NCI-H2029 treated with DMSO at 0.1 percent for 48 hours (cell line): ENCODE measurements at places on chromosomes 1 and 21.

DNA sequence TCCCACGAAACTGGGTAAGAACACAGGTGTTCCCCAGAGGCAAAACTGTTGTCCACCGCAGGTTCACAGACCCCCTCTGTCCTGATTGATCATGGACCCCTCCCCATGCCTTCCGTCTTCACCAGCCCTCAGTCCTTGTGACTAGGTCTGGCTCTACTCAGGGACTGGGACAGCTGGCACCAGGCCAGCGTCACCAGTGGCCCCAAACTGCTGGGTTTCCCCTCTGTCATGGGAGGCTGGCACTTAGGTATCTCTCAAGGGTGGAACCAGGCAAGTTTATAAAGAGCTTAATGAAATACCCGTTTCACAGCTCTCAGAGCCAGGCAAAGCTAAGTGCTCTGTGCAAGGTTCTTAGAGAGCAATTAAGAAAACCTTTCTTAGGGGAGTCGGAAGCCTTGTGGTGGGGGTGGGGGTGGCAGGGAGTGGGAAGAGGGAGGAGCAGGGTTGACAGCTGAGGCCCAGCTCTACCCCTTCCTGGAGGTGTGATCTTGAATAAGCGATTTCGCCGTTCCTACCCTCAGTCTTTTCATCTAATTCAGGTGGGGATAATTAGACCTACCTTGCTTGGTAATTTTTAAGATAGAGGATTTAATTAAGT lies 35.0 kb upstream of the IFNLR1 start:
- no peak for DNase-seq

GRCh38 chr1:112388436-112388835 lies 7.6 kb upstream of the CTTNBP2NL start:
- DNase-seq: no peak

DNA sequence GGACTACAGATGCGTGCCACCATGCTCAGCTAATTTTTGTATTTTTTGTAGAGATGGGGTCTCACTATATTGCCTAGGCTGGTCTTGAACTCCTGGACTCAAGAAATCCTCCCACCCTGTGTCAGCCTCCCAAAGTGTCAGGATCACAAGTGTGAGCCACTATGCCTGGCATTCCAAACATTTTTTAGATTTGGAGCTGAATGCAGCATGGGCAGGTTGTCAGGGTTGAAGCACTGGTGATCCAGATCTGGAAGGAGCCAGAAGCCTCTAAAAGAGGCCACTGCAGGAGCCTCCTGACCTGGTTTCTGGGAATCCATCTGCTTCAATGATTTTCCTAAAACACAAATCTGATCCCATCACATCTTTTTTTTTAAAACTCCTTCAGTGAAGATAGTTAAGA lies 1.8 kb upstream of the CTPS1 start:
- DNase-seq: no peak

GRCh38 chr1:56321150-56321490 lies 258.2 kb downstream of the PLPP3 start:
- no peak for DNase-seq

DNA sequence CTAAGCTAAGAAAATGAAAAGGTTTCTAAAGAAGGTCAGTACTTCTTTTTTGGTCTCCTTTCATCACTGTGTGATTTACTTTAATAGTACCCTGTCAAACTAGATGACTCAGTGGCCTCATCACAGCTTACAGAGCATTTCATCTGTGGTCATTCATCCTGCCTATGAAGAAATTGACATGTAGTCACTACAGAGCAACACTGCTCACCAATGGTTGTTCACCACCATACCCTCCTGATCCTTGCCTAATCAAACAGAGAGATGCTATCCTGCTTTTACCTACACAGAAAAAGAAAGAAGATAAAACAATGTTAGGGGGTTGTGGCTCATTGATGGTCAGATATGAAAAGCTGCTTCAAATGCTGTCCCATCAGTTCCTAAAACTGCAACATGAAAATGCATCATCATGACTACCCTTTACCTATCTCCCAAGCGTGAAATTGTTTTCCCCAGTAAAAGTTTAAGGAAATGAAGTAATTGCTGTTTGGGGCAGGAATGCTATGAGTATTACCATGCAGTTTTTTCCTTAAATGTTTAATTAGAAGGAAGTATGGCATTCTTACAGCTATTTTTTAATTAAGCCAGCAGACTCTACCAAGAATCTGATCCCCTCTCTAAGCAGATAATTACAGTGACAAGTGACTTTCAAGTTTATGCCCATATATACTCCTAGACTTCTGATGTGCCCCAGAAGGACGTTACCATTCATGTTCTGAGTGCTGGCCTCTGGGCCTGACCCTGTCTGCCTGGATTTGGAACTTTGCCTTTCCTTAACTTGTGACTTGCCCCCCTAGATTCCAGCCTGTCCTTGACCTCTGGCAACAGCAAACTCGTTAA lies 46.1 kb upstream of the FBXO28 start:
- no peak for DNase-seq

GRCh38 chr1:231420959-231421545 lies 1.0 kb downstream of the EGLN1 start:
- DNase-seq: no peak

- DNase-seq: no peak
Observed at GRCh38 chr1:24329797-24330543, 10.8 kb downstream of the GRHL3 start.
